ENCODE measurements at places on chromosomes 16 and 17.

DNA sequence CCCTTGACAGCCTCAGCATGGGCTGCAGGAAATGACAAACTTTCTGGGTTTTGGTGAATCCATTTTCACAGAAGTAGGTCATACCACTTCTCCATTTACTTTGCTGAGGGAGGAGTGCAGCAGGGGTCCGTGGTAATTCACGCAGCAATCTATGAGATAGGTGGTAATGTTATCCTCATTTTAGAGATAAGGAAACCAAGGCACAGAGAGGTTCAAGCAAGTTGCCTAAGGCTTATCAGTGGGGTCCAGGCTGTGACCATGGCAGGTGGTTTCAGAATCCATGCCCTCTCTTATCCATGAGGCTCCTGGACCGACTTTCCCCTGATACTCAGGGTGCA lies 12.6 kb downstream of the TBX4 start:
- no peak for DNase-seq

- no peak for DNase-seq
Observed at GRCh38 chr17:17555151-17555550, 36.4 kb downstream of the PEMT start.

DNA sequence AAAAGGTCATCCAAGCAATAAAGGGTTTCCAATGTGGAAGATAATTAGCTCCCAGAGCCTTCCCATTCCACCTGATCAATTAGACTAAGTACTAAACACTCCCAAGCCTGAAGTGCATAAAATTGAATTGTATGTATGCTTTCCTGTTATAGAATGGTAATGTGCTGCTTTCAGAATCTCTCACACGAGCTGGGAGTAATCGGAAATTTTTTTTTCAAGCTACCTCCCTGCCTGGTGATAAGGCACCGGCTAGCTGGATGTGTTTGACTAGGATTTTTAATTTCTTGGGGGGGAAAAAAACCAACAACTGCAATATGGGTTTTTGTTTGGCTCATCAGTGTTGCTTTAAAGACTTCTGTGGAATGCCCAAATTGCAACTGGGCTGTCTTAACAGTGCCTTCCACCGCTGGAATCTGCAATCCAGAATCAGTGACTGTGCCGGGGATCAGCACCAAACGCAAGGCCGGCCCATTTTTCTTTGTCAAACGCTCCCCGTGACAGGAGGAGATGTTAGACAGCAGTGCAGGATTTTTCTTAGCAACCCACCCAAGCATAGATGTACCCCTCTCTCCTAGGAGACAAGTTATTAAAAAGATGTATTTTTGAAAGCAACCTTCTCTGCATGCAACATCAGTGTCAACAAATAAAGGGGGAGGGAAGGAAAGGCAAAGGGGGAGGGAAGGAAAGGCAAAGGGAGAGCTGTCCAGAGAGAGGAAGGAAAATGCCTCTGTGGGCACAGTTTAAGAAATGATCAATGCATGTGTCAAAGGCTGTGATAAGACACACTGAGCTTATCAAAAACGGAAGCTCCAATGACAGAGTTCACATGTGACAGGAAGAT lies 387.2 kb downstream of the NPIPA8 start:
- DNase-seq = no peak

DNA sequence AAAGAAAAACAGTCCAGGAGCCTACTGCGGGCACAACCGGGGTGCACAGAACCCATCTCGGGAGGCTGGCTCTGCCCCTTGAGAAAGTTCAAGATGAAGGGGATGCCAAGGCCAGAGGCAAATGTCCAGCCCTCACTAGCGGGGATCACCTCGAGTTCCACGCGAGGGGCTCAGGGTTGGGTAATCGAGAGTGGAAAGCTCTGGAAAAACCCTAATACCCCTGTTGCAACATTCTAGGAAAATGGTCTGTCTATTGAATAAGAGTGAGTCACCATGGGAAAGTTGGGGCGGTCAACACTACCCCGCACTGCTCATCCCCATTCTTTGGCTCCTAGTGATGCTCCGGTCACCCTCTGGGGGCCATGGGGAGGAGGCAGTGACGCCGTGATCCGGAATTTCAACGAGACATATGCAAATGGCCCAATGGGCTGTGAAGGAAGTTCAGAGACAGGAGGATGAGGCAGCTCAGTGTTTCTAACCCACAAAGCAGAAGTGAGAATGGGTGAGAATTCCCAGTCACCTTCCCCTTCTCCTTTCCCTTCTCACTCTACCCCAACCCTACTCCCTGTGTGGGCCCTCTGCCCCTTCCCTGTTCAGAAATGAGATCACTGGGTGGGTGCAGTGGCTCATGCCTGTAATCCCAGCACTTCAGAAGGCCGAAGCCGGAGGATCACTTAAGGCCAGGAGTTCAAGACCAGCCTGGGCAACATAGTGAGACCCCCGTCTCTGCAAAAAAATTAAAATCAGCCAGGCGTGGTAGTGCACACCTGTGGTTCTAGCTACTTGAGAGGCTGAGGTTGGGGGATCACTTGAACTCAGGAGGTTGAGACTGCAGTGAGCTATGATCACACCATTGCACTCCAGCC lies 22.4 kb downstream of the SOCS3 start:
- no peak for DNase-seq

GRCh38 chr17:20095336-20096080 lies 86.3 kb downstream of the SPECC1 start:
- DNase-seq = peak; percentile 7

Measured in NCI-H2171 (cell line).